ENCODE measurements at places on chromosomes 5 and 9.

DNA sequence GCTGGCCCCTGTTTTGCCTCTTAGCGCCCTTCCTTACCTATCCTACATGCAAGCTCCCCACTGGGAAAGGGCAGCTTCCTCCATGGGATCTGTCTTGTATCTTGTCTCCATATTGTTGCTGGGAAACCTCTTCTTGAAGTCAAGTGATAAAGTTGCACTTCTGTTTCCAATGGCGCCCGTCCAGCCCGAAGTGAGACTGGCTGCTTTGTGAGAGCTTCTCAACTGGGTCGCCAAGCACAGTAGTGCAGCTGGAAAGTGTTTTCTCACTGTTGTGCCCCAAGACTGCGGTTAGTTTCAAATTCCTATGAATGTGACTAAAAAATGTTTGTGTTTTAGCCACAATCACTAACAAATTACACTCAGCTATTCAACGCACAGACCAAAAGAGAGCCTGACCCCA lies 506.6 kb upstream of the MPDZ start:
- no peak for DNase-seq

DNA sequence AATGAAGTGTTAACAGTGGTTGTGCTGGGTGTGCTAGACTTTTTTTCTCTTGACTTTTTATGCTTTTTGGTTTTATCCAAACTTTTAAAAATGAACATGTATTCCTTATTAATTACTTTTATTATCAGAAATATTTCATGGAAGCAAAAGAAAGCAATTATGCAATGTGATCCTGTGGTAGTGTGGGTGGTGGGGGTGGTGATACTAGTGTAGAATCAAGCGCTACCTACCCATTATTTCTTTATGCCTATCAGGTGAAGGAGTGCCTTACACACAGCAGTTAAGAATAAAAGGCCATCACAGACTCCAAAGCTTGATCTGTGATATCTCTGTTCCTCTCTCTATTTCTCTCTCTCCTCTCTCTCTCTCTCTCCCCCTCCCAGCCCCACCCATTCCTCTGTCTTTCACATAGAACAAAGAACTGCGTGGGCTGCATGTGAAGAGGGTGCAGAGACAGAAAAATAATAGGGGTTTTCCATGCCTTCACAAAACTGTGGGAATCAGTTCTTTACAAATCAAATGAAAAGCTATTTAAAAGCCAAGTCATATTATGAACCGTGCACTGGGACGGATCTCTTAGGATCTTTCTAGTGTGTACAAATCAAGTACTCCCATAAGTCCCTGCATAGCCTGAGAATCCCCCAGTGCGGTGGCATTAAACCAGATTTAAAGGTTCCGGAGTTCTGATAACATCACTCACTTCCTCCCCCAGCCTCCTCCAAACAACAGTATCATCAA lies 351.2 kb downstream of the RAB3C start:
- DNase-seq: no peak

- no peak for DNase-seq
Observed at GRCh38 chr9:113409481-113409880, 994 bp downstream of the POLE3 start.

DNA sequence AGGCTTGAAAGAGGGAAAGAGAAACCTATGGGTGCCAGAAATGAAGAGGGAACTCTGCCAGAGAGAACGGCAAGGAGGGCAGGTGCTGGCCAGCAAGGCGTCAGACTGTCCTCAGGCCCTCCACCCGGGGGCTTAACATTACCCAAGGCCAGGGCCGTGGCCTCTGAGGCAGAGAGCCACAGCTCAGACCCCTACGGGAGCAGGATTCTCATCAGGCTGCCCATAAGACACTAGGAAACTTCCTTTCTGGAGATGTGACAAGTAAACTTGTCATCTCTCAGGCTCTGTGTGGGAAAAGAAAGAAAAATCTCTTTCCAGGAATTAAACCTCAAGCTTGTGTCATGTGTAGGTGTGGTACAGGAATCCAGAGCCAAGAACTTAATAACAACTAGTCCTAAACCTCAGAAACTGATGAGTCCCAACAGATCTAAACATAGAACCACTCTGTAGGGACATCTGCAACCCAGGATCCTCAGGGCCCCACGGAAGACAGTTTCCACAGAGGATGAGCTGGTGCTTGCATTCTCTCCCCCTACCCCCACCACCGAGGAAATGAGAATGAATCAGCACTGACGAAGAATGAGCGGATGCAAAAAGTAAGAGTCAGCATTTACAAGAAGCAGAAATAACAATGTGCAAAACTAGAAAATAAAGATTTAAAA lies 74.3 kb downstream of the DCP2 start:
- no peak for DNase-seq

GRCh38 chr5:71877511-71877910 lies 158.4 kb downstream of the CARTPT start:
- no peak for DNase-seq

- DNase-seq: no peak
Observed at GRCh38 chr9:83932011-83932410, 10.8 kb upstream of the KIF27 start.

DNA sequence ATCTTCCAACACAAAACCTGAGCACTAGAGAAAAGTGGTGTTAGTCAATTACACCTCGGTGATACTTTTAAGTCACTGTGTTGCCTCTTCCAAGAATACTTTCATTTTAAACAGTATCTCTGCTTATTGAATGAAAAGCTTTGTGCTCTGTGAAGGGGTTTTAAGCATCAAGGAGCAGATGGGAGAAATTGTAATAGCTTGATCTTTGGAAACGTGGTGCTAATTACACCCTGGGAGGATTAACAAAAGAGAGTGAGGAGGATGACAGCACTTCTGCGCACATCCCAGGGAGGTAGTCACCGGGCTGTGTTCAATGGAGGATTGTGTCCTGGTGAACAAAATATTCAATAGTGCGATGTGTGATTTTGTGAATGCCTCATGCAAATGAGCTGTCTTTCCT lies 477.4 kb upstream of the ADAMTS16 start:
- DNase-seq: peak; percentile 50

GRCh38 chr5:132677682-132678400 lies 4.1 kb downstream of the IL4 start:
- no peak for DNase-seq

- DNase-seq: no peak
Observed at GRCh38 chr5:110335361-110336066, 391.0 kb downstream of the TMEM232 start.

- DNase-seq: peak; percentile 63
Observed at GRCh38 chr9:107489144-107489673, 360 bp downstream of the KLF4 start.

DNA sequence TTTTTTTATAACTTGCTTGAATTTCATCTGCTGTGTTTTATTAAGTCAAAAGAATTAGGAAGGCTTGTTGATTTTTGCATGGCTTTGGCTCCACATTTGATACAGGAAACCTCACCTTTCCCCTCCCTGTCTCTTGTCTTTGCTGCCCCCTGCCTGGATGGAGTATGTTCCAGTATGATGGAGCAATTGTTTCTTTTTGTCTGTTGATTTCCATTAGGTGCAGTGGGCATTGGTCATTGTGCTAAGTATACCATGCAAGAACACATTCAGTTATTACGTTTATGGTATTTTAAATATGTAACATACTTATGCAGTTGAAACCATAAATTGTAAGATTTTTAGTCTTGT lies 19.6 kb downstream of the TJP2 start:
- peak; percentile 39 for DNase-seq

GRCh38 chr5:67875601-67876000 lies 340.0 kb upstream of the PIK3R1 start:
- no peak for DNase-seq

GRCh38 chr9:13205824-13206223 lies 73.7 kb downstream of the MPDZ start:
- no peak for DNase-seq

GRCh38 chr5:78253201-78253600 lies 41.3 kb downstream of the AP3B1 start:
- DNase-seq: no peak

DNA sequence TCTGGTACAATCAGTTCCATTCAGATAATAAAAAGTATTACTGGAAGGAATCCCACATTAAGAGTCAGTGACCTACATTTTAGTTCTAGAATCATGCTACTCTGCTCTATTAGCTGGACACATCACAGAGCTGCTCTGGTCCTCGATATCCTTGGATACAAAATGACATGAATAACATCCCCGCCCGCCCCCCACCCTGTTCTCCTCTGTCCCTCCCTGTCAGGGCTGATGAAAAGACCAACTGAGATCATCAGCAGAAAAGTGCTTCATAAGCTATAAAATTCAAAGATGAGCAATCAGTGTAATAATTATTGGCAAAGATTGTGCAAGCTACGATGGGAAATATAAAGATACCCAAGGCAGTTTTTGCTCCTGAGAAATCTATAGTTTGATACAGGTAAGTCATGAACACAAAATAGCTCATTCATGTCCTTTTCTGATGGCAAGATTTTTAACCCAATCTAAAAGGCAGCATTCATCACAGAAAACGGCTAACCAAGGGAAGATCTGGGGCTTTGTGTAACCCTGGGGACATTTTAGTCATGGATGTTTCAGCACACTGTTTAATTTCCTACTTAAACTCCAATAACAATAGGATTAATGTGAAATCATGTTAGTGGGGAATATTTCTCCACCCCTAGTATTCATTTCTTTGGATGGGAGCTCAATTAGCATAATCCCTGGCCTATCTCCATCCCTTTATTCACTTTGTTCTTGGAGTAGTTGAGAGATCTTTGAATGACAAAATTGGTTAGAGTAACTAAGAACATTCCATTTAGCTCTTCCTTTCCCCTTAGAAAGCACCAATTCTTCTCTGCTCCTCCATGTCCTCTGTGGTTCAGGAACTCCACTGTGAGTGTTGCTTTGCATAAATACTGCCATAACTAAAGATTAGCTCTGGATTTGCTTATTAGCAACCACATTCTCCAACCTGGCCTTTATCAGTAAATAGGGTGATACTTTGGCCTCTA lies 459.4 kb upstream of the GRIA1 start:
- DNase-seq: no peak

DNA sequence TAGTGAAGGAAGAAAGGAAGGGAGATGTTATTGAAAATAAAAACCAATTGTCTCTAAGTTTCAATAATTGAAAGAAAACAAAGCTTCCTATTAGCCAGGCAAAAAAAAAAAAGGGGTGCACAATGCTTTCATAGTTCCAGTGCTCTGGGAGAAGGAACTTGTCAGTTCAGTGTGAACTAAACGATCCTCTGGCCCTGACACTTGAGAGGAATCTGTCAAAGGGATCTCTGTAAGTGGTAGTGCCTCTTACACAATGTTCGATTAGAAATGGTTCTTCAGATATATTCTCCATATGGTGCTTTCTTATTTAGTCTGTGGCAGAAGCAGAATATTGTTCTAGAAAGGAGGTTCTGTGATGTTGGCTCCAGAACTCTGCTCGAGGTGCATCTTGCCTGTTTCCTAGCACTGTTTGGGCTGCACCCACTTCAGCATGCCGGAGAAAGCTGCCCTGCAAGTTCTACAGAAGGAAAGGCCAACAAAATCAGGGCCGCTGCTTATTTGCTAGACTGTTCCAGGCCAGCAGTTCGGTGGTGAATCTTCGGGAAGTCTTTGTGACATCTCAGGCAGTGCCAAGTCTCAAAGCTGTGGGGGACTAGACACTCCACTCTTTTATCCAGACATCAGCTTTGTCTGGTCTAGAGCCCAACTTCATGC lies 90.9 kb downstream of the PIK3R1 start:
- DNase-seq: no peak

GRCh38 chr9:6833518-6834192 lies 75.9 kb downstream of the KDM4C start:
- DNase-seq: no peak

- DNase-seq: peak; percentile 60
Observed at GRCh38 chr5:38556599-38557307, at the start of gene LIFR. LIFR (minus strand) TSS chr5:38556646; CDS start chr5:38530647, 25,999 bp downstream.

DNA sequence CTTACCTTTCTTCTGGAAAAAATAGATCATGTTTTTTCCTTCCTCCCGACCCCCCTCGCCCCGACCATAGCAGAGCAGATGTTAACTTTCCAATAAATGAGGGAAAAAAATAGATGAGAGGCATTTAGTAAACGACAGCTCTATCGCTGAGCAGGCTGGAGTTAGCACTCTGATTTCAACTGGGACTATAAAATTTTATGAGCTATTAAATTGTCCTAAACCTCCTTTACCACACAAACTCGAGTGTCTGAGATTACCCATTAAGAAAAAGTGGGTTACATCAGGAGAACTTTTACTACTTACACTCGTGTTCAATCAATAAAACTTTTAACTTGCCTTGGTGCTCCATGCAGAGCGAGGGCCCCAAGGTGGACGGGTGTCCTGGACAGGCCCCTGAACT lies 59.8 kb upstream of the RNU6ATAC start:
- DNase-seq: no peak

DNA sequence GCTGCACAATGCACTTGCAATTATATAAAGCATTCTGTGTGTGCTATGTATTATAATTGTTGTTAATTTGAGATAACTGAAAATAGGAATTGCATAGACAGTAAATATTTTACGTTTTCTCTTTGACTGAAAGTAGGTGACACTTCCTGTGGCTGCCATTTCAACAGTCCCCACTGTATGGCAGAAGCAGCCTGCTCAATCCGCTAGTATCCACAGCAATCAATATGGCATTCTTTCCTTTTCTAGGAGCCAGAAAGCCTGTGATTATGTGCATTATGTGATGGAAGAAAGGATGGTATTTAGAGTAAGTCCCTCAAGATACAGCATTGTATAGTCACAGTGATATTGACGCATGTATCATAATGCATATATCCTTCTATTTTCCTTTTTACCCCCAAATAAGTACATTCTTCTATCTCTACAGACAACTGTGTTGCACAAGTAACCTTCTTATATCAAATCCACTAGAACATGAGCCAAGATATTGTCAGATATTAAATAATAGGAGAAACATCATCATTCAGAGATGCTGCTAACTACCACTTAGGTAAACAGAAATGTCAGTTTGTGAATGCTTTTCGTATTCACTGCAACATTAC lies 59.7 kb downstream of the CARTPT start:
- DNase-seq: peak; percentile 52

GRCh38 chr5:154916874-154917273 lies 21.1 kb downstream of the GEMIN5 start:
- DNase-seq: no peak

GRCh38 chr9:132461281-132461896 lies 51.4 kb downstream of the CFAP77 start:
- no peak for DNase-seq
